ENCODE measurements at places on chromosomes 12 and 14.

- DNase-seq: no peak
These were observed 118.3 kb downstream of the SLC38A6 start for GRCh38 chr14:61099216-61099835.

GRCh38 chr14:68239988-68240771, 420.6 kb downstream of the RAD51B start:
- no peak for DNase-seq

DNA sequence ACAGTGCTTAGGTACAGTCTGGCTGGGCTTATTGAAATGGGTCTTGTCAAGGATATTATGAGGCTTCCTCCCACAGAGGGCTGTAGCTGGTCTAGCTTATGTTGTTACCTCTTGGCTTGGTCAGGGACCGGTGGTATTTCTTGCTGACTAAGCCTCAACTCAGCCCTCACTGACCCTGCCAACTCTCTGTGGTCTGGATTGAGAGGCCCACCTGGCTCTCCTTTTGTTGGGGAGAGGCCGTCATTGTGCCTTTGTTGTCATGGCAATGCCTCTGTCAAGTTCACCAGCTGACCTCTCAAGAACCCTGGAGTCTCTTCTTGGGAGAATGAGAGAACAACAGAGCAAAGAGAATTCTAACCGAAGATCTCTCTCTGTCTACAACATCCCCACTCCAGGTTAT, 245.6 kb upstream of the NPAS3 start:
- DNase-seq: peak; percentile 54

DNA sequence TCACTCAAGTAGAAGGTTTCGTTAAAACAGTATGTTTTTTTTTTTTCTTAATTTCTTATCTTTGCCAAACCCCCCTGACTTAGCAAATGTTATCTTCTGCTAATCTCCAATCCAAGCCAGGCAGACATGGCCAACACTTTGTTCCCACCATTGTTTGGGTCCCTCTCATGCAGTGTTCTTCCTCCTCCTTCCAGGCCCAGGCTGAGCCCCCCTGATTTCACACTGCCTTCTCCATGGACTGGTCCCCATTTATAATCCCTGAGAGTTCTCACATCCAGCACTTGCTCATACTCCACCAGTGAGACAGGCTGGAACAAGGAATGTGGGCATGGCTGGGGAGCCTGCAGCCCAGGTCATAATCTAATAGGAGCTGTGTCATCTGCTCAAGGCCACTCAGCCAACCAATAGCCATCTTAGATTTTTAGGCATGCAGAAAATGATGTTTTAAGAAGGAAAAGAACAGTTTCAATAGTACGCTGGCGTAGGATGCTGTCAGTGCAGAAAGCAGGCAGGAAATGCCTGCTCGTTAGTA, 238.4 kb upstream of the CCDC196 start:
- DNase-seq: no peak

- DNase-seq: no peak
These were observed 97.4 kb downstream of the CDK17 start for GRCh38 chr12:96302687-96303310.

DNA sequence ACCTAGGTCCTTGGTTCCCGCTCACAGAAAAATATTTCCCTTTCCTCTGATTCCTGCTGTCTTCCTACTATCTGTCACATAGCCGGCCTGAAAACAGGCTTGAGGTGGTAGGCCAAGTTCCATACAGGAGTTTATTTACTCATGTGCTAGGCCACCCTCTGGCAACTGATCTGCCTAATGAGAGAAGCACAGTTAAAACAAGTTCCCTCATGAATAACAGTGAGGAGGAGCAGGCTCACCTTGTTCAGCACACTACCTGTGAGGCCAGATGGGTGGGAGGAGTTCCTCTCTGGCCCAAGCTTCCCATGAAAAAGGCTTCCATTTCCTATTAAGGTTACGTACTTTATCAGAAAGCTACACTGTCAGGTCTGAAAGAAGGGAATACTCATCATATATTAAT, 206.0 kb downstream of the MYRFL start:
- no peak for DNase-seq

DNA sequence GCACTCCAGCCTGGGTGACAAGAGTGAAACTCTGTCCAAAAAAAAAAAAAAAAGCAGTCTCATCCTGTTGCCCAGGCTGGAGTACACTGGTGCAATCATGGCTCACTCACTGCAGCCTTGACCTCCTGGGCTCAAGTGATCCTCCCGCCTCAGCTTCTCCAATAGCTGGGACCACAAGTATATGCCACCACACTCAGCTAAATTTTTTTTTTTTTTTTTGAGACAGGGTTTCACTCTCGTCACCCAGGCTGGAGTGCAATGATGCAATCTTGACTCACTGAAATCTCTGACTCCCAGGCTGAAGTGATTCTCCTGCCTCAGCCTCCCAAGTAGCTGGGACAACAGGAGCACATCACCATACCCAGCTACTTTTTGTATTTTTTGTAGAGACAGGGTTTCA, 5.2 kb upstream of the CNPY2 start:
- no peak for DNase-seq

DNA sequence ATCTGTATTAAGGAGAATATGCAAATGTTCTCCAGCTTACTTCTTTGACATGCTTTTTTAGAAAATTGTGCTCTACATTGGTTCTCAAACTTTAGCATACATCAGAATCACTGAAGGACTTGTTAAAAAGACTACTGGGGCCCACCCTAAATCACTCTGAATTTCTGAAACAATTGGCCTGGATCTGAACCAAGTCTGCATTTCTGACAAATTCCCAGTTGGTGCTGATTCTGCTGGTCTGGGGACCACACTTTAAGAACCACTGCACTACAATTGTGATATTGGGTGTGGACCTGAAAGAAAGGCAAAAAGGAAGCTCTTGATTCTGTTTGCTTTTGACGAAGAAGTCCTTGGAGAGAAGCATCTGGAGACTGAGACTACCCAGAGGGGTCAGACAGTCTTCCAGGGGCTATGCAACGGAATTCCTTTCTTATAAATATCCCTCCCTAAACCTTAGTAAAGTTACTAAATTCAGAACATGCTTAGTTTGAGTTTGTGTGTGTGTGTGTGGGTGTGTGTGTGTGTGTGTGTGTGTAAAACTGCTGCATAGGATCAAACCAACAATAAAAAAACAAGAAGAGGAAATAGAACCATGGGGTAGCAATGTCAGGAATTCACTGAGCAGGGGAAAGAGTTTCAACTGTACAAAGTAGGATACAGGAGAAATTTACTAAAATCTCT, 36.8 kb downstream of the EAPP start:
- no peak for DNase-seq

GRCh38 chr12:54141431-54142113, 47.2 kb downstream of the SMUG1 start:
- DNase-seq: no peak

GRCh38 chr12:132163041-132163910, 19.0 kb downstream of the NOC4L start:
- DNase-seq: no peak

- DNase-seq: no peak
These were observed 14.7 kb downstream of the OTUB2 start for GRCh38 chr14:94040796-94041195.

- DNase-seq: no peak
These were observed 51.0 kb downstream of the ACTN1 start for GRCh38 chr14:68927956-68928675.

DNA sequence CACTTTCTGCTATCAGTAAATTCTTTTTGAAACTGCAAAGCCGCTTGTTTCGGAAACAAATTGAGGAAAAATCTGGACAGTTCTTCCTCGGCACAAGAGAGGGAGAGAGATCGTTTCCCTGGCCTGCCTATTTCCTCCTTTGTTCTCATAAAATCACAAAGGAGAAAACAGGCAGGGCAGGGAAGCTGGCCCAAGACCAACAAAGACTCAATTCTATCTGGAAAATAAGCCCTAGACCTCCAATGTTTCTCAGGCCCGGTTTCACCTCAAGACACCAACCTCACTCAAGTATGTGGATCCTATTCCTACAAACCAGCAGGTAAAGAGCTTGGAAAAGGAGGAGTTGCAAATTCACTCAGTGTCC, 19.5 kb downstream of the DICER1 start:
- DNase-seq: no peak

- DNase-seq: no peak
These were observed 3.2 kb downstream of the CRIP2 start for GRCh38 chr14:105477660-105478397.

- DNase-seq: no peak
These were observed 283.1 kb downstream of the CACNA1C start for GRCh38 chr12:2335916-2336315.

- DNase-seq: no peak
These were observed 1480.2 kb downstream of the AACS start for GRCh38 chr12:126545411-126545810.

- peak; percentile 26 for DNase-seq
These were observed 96.3 kb upstream of the EEA1 start for GRCh38 chr12:93025145-93026103.

- no peak for DNase-seq
These were observed 339.0 kb downstream of the RMST start for GRCh38 chr12:97801471-97802059.

Measured in skeletal muscle cell (primary cell).